ENCODE measurements at places on chromosomes 13 and 19.

GRCh38 chr19:12841094-12841493 is 2.8 kb downstream of the MAST1 start:
- no peak for DNase-seq
- H3K27me3 ChIP-seq = peaks cover 45% of the 10 kb centered on the region
- peak overlapping the region; percentile 60 for H3K4me3 ChIP-seq
- H3K36me3 ChIP-seq = no peaks in the 10 kb centered on the region
- peaks cover 32% of the 10 kb centered on the region for H3K4me1 ChIP-seq

DNA sequence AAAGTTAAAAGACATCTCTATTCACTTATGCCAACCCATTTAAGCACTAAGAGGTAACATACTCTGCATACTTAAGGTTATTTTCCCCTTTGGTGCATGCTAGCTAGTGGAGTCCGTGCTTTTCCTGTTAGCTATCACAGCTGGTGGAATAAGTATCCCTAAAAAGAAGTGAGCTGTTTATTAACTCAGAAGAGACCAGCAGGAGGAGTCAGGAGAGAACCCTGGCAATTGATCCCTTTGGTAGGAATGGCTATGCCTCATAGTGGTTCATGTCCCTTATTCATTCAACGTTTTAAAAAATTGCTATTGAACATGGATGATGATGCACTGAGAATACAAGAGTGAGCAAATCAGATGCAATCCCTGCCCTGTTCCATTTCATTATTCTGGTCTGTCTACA is 12.4 kb upstream of the NEK5 start:
- H3K36me3 ChIP-seq = peaks cover 11% of the 10 kb centered on the region
- no peak overlapping the region for H3K4me3 ChIP-seq
- H3K27ac ChIP-seq = no peak overlapping the region
- no peaks in the 10 kb centered on the region for H3K27me3 ChIP-seq
- DNase-seq = no peak

GRCh38 chr19:6730153-6730804 is 7.1 kb downstream of the GPR108 start:
- H3K4me1 ChIP-seq = no peaks in the 10 kb centered on the region
- peaks cover 19% of the 10 kb centered on the region for H3K36me3 ChIP-seq
- H3K4me3 ChIP-seq = no peak overlapping the region
- DNase-seq = no peak
- no peaks in the 10 kb centered on the region for H3K27me3 ChIP-seq
- no peak overlapping the region for H3K27ac ChIP-seq

DNA sequence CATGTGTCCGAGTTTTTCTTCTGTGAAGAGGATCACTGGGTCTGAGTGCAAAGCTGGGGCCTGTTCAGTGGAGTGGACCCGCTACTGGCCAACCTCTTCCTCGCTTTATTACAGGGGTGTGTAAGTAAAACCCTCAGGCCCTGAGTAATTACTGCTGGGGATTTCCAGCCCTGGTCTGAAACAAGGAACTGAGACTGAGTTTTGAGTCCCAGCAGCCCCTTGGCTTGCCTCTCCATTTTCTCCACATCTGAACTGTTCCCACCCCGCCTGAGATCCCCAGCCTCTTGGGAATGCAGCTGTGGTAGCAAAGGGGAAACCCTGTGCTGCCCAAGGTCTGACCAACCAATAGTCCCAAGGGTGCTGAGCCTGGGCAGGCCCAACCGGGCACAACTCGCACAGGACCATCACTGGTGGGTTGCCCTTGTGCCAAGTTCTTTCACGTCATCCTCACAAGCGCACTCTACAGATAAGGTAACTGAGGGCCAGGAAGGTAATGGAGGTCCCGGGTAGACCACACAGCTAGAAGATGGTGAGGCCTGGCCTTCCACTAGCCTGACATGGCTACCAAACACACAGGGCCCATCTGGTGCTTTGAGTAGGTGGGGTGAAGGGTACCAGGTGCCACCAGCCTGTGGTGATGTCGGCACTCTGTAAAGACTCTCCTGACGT is 13.7 kb upstream of the SLC35E1 start:
- H3K27me3 ChIP-seq = peaks cover 18% of the 10 kb centered on the region
- H3K4me3 ChIP-seq = peak overlapping the region; percentile 62
- H3K36me3 ChIP-seq = no peaks in the 10 kb centered on the region
- no peak for DNase-seq

DNA sequence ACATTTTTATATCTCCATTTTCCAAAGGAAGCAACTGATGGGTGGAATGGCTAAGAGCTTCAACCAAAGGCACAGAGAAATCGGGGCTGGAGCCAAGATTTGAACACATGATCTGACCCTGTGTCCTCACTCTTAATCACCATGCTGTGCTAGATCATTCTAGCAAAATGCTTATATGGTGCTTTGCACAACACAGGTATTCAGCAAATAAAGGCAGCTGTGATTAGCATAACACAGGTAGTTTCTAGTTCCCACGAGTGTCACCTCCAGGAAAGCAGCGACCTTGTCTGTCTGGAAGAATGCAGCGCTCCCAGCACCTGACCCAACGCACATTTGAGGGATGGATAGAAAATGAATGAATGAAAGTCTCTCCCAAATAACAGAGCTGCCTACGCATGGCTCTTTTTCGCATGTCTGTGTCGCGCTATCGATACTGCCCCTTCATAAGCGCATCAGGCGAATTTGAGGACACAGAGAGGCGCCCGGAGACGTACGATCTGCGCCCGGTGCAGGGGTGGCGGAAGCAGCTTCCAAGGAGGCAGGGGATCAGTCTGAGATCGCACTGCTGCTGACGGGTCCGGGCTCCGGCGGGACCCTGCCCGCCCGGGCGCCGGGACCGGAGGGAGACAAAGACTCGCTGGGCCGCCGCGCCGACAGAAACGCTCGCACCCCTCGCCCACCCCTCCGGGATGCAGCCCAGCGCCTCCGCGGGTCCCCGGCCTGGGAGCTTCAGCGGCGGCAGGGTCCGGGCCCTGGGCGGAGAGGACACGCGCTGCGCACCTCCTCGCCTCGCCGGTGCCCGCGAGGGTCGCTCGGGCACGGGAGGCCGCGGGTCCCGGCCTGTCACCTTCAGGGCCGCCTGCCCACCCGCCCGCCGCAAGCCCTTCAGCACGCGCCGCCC is 609 bp downstream of the EPS15L1 start:
- H3K36me3 ChIP-seq = no peaks in the 10 kb centered on the region
- no peaks in the 10 kb centered on the region for H3K27me3 ChIP-seq
- peaks cover 42% of the 10 kb centered on the region for H3K4me1 ChIP-seq
- DNase-seq = peak; percentile 20
- peak overlapping the region; percentile 90 for H3K4me3 ChIP-seq
- H3K27ac ChIP-seq = peak overlapping the region; percentile 91

DNA sequence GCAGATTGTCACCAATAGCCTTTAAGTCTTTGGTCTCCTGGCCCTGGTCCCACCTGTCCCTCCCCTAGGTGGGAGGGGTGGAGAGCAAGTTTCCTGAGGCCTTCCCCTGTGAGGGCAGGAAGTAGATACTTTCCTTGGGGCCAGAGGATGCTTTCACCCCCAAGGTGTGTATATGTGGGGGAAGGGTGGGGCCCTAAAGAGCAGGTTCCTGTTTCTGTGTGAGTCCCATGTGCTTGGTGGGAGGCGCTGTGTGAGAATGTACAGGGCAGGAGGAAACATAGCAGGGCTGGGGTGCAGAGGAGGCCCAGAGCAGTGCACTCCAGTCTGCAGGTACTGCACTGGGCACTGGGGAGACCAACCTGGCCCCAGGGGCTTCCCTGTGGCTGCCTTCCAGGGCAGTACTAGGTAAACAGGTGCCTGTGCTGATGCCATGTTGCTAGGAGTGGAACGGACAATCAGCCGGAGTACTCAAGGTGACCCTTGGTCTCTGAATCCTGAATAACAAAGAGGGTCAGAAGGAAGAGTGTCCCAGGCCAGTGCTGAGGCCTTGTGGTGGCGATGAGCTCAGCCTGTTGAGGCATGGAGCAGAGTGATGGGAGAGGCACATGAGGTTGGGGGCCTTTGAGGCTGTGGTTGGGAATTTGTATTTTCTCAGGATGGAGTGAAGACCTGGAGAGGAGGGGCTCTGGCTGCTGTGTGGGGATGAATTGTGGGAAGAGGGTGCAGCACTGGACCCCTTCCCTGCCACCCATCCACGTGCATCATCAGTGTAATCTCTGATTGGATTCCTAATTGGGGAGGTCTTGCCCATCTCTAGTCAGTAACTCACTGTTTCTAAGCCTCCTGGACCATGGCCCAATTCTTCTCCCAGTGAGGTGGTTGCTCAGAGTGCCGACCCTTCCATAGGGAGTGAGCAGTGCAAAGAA is 5.1 kb downstream of the EGLN2 start:
- peaks cover 8% of the 10 kb centered on the region for H3K27me3 ChIP-seq
- H3K36me3 ChIP-seq = peaks cover 3% of the 10 kb centered on the region
- H3K27ac ChIP-seq = peak overlapping the region; percentile 88
- H3K4me3 ChIP-seq = peak overlapping the region; percentile 63
- peak; percentile 30 for DNase-seq

DNA sequence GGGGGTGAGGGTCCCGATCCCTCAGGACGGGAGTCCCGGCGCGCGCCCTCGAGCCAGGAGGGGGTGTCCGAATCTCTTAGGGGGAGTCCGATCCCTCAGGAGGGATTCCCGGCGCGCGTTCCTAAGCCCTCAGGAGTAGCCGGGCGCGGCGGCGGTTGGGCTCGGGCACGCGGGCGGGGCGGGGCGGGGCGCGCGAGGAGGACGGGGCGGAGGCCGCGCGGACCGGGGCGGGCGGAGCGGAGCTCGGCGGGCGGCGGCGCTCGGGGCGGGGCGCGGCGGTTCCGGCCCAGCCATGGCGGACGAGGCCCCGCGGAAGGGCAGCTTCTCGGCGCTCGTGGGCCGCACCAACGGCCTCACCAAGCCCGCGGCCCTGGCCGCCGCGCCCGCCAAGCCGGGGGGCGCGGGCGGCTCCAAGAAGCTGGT is at the start of gene CUL4A:
TSS of gene CUL4A (plus strand) at position 278 of the 423 bp plus-strand sequence. CDS start at position 293, 15 bp downstream.
- peak within 1 kb of the TSS; percentile 82 for H3K4me3 ChIP-seq
- peak within 1 kb of the TSS; percentile 72 for H3K27ac ChIP-seq
- peaks cover 50% of the 10 kb centered on the region for H3K4me1 ChIP-seq
- no peaks in the 10 kb centered on the region for H3K27me3 ChIP-seq
- peaks cover 7% of the 10 kb centered on the region for H3K36me3 ChIP-seq

GRCh38 chr19:15328312-15328711 is 4.0 kb downstream of the BRD4 start:
- H3K4me3 ChIP-seq = peak overlapping the region; percentile 40
- peaks cover 81% of the 10 kb centered on the region for H3K4me1 ChIP-seq
- H3K36me3 ChIP-seq = no peaks in the 10 kb centered on the region
- peaks cover 7% of the 10 kb centered on the region for H3K27me3 ChIP-seq
- DNase-seq = no peak

DNA sequence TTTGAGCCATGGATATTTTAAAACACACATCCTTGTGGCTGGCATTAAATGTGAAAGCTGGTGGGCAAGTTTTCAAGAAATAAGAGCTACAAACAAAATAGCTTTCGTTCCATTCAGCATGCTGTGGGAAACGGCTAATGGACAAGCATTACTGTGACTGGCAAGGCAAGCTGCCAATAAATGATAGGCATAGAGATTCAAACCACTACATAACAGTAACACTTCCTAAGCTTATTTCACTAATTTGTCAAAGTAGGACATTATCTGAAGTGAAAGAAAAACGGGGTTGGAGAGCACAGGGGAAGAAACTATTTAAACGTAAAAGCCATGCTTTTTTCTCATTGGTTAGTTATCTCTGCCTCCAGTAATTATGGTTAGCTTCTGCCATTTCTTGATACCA is 26.0 kb downstream of the OBI1 start:
- no peak overlapping the region for H3K27ac ChIP-seq
- peaks cover 3% of the 10 kb centered on the region for H3K27me3 ChIP-seq
- DNase-seq = no peak
- no peak overlapping the region for H3K4me3 ChIP-seq
- H3K36me3 ChIP-seq = peaks cover 55% of the 10 kb centered on the region
- H3K4me1 ChIP-seq = peaks cover 2% of the 10 kb centered on the region

- DNase-seq = no peak
- no peaks in the 10 kb centered on the region for H3K4me1 ChIP-seq
- no peak overlapping the region for H3K27ac ChIP-seq
- H3K27me3 ChIP-seq = no peaks in the 10 kb centered on the region
These were observed 44.3 kb upstream of the N4BP2L1 start for GRCh38 chr13:32472194-32472621.

DNA sequence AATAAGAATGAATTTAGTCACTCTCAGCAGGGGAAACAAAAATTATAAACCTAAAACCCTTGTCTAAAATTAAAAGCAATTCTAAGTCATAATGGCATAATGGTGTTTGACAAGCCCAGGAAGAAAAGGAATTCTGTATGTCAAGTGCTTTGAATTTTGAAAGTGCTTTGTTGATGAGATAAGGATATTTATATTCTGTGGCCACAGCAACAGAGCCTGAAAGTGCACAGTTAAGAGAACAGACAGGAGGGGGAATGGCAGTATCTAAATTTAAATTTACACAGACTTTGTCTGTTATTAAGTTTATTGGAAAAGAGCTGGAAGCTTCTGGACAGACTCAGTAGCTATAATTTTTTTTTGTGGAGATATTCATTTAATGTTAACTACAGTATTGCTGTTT is 69.8 kb downstream of the OLFM4 start:
- peaks cover 6% of the 10 kb centered on the region for H3K27me3 ChIP-seq
- no peak overlapping the region for H3K4me3 ChIP-seq
- no peak for DNase-seq
- H3K36me3 ChIP-seq = peaks cover 5% of the 10 kb centered on the region
- H3K4me1 ChIP-seq = no peaks in the 10 kb centered on the region

- no peaks in the 10 kb centered on the region for H3K4me1 ChIP-seq
- no peak for DNase-seq
- H3K27me3 ChIP-seq = no peaks in the 10 kb centered on the region
- H3K36me3 ChIP-seq = no peaks in the 10 kb centered on the region
These were observed 125.7 kb upstream of the PEG3 start for GRCh38 chr19:56966225-56966696.

DNA sequence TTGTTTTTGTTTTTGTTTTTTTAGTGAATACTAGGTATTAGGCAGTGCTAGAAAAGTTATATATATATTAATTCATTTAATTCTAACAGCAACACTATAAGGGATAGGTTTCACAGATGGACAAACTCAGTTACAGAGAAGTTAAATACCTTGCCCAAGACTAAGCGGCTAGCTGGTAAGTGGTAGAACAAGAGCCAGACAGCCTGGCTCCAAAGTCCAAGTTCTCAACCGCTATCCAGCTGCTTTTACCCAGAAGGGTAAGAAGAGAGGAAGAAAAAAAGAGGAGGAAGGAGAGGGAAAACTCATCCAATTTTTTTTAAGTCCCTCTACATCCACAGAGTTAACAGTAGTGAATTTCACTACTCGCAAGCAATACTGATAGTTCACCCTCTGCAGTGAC is 217.0 kb downstream of the SPRY2 start:
- no peaks in the 10 kb centered on the region for H3K4me1 ChIP-seq
- H3K27me3 ChIP-seq = peaks cover 2% of the 10 kb centered on the region
- H3K27ac ChIP-seq = no peak overlapping the region
- no peak for DNase-seq
- H3K36me3 ChIP-seq = no peaks in the 10 kb centered on the region
- no peak overlapping the region for H3K4me3 ChIP-seq

DNA sequence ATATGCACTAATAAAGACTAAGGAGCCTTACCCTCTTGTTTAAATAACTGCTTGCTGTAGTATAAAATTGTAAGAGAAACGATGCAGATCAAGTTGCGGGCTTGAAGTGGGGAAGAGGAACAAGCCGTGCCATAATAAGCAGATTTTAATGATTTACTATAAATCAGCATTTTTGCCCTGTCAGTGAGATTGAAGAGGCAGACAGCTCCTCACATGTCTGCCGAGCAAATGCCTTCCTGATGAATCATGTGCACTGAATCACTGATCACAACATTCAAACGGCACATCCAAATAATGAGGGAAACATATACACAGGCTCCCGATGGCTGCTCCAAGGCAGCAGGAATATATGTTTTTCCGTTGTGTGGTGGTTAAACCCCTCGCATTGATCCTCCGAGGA is 282.9 kb downstream of the TSHZ3 start:
- H3K27ac ChIP-seq = no peak overlapping the region
- DNase-seq = no peak
- no peak overlapping the region for H3K4me3 ChIP-seq
- peaks cover 2% of the 10 kb centered on the region for H3K4me1 ChIP-seq
- H3K27me3 ChIP-seq = peaks cover 6% of the 10 kb centered on the region

All from immature natural killer cell (primary cell).